LHCN-M2 (cell line): ENCODE measurements at places on chromosomes 6 and 20. TPM values are rescaled to one million over a fixed set of nuclear protein-coding genes. Genes with fewer than 3 reads are reported as not detected.

VSTM2L gene
- total RNA-seq: 35.2 and 47.3 TPM in 2 replicates

DNA sequence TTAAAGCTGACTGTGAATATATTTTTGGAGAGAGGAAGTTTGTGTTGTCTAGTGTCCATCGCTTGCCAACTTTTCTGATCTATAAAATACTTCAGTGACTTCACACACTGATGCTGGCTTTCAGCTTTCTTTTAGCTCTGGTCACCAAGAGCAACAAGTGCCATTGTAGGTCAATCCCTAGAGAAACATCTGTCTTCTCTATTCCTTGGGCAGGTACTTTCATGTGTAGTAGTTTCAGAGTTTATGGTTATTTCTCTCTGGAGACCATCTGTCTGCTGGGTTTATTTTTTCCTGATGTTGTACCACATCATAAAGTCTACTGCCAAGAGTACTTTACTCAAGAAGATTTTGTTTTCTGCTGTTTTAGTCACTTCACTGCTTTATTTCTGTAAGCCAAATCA is 249.9 kb downstream of the KHDC1L start:
- DNase-seq: no peak

SUMO4 gene
- total RNA-seq: 0.34 and 2.1 TPM in 2 replicates

GRCh38 chr6:71205336-71205956 is 83.2 kb upstream of the OGFRL1 start:
- peak; percentile 78 for DNase-seq

LY6G6D gene
- total RNA-seq: not detected in 2 replicates

AIF1 gene
- total RNA-seq: not detected in 2 replicates

PAK1IP1 gene
- 28.1 and 32.2 TPM in 2 replicates for total RNA-seq

GRCh38 chr6:88662163-88662580 is 301.2 kb downstream of the RNGTT start:
- DNase-seq: no peak

WFDC2 gene
- total RNA-seq: not detected in 2 replicates

- peak; percentile 50 for DNase-seq
Measured at GRCh38 chr6:93420163-93420795, 920 bp upstream of the EPHA7 start.

CSTF1 gene
- 46.5 and 54.4 TPM in 2 replicates for total RNA-seq

NKX2-2 gene
- total RNA-seq: not detected in 2 replicates

- DNase-seq: no peak
Measured at GRCh38 chr6:139777202-139777970, 402.9 kb upstream of the CITED2 start.

DNA sequence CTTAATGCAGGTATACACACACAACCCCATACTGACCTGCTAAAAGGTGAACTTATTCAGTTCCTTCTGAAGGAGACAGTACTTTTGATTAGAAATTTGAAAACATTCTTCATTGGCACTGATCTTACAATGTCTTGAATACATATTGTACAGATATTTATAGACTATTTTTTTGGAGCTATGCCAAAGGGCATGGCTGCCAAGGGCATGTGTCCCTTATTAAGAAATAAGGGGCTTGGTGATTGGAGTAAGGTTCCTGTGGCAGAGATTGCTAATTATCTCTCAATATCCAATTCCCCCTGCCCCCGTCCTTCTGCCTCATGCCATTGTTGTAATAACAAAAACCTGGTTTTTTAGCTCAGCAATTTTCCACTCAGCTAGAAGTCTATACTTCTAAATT is 355.9 kb downstream of the FARS2 start:
- DNase-seq: no peak

SPDEF gene
- not detected in 2 replicates for total RNA-seq

GRCh38 chr6:5706124-5707033 is 300.3 kb downstream of the NRN1 start:
- no peak for DNase-seq

DNA sequence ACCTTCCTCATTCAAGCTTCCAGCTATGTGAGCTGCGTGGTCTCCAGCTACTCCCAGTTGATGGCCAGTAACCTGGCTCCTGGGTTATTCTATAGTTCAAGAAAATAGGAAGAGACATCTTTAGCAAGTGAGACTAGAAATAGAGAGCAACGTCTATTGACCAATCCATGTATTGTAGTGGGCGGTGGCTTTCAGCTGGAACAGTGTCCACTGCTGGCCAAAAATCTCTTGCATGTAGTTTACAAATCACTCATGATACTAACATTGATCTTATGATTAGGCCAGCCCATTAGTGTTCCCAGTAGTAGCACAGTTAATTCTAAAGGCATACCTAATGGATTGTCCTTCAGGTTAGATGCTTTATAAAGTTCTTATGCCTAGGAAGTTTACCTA is 58.9 kb upstream of the SCP2D1 start:
- no peak for DNase-seq

- DNase-seq: no peak
Measured at GRCh38 chr6:95848717-95849116, 167.1 kb upstream of the FUT9 start.

BPIFB2 gene
- total RNA-seq: not detected in 2 replicates

RAET1G gene
- total RNA-seq: 1.2 and 1.3 TPM in 2 replicates

DNA sequence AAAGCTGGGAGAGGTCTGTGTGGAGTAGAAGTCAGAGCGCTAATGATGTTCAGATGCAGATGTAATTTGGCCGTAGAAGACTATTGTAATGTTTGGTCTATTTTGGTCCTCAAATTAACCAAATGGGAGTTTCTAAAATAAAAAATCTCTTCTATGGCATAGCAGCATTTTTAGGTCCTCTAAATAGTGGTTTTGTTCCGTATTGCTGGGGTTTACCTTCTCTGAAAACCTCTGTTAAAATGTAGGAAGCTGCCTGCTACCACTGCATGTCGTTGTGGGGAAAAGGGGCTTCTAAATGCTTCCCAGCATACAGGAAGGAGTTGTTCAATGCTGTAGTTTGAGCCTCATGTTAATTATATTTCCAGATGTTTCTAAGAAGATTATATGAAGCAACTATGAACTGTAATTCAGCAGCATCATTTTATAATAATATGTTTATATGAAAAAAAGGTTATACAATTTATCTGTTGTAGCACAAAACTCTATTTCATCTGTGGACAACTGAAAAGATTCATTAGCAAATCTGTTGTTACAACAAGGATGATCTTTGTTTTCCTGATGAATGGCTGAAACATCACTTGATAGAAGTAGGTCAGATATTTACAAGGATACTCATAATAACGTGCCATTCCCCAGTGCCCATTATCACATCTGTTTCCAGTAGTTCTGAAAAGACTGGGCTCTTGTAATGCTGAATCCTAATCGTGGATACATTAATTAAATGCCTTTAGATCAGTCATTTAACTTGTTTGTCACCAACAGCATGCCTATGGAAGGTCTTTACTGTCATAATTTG is 256.6 kb downstream of the TBC1D7 start:
- DNase-seq: no peak

- no peak for DNase-seq
Measured at GRCh38 chr20:14498772-14499171, 161.4 kb upstream of the FLRT3 start.

SIGLEC1 gene
- not detected in 2 replicates for total RNA-seq

DNA sequence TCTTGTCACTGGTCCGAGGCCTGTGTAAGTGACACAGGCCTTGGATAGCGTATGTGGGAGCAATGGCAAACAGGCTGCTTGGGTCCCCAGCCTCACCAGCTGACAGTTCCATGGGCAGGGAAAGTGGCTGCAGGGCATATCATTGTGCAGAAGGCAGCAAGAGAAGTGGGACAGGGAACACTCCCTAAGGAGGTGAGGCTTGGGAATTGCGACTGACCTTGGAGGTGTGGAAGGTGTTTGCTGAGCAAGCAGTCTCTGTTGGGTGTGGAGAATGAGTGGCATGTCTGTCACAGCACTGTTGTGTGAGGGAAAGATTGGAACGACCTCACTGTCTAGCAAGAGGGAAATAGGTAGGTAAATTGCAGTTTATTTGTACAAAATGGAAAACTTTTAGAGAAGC is 16.8 kb downstream of the POFUT1 start:
- no peak for DNase-seq

GRCh38 chr6:160420253-160420968 is 72.2 kb downstream of the SLC22A3 start:
- no peak for DNase-seq

ABCC10 gene
- total RNA-seq: 14.9 and 15.7 TPM in 2 replicates
